Smooth muscle cell of bladder (primary cell): ENCODE measurements at places on chromosomes 11 and 22. TPM values are rescaled to one million over a fixed set of nuclear protein-coding genes. Genes with fewer than 3 reads are reported as not detected.

EHD1 gene
- total RNA-seq = 48.1 and 54.9 TPM in 2 replicates

LARGE1 gene
- 12.1 and 26.6 TPM in 2 replicates for total RNA-seq

SESN3 gene
- total RNA-seq = 17.4 and 22.9 TPM in 2 replicates

TRIM48 gene
- total RNA-seq = not detected in 2 replicates

SLC22A25 gene
- total RNA-seq = not detected in 2 replicates

CXCR5 gene
- not detected in 2 replicates for total RNA-seq
